ENCODE measurements at places on chromosomes 16 and 17.

GRCh38 chr17:4908711-4909496 is 6.0 kb upstream of the CHRNE start:
- no peak for DNase-seq

DNA sequence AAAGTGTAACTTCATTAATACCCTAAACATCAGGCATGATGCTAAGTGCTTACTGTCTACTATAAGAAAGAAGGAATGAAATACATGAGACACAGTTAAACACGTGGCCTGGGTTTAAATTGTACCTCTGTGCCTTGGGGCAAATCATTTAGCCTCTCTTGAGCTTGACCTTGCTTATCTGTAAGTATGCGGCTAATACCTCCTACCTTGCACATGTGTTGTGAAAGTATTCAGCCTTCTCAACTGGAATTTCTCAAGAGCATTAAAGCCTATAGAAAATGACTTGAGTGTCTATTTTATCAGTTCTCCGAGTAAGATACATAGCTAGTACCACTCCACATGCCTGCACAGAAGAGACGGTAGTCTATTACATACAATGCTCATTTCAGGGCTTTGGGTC is 10.8 kb downstream of the HEATR6 start:
- DNase-seq, result no peak

GRCh38 chr17:9902120-9902519 is 3.0 kb downstream of the RCVRN start:
- no peak for DNase-seq

GRCh38 chr17:82101301-82101715 is 3.3 kb upstream of the FASN start:
- DNase-seq, result no peak

- DNase-seq, result no peak
Measured at GRCh38 chr17:16150251-16150856, 65.0 kb downstream of the NCOR1 start.

- no peak for DNase-seq
Measured at GRCh38 chr16:77579351-77579891, 142.9 kb upstream of the NUDT7 start.

DNA sequence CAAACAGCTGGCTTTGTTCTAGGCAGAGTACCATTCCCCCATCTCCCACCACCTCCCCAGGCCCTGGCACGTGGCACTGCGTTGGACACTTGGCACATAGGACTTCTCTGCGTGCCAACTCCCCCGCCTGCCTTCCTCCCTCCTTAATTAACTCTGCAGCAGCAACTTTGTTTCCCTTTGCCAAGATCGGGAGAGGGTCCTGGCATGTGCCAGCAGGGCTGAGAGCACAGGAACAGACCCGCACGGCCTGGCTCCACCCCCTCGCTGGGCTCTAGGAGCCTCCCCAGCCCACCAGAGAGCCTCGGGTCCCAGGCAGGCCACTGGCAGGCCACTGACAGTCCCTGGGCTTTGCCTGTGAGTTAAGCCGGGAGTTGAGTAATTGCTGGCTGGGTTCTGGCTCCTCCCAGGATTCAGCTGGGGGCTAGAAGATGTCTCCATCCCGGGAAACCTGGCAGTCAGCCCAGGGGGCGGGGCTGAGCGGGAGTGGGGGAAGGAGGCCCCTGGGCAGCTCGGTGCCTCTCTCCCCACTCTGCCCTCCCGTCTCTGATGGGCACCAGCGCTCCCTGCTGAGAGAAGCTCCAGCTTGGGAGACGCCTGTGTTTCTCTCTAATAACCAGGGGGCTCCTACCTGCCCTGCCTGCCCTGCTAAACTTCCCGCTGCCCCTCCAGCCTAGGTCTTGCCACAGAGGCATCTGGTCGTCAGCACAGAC is 224.0 kb upstream of the TNRC6C start:
- DNase-seq, result no peak

GRCh38 chr16:2174396-2175131 is 19.0 kb downstream of the TRAF7 start:
- DNase-seq, result no peak

DNA sequence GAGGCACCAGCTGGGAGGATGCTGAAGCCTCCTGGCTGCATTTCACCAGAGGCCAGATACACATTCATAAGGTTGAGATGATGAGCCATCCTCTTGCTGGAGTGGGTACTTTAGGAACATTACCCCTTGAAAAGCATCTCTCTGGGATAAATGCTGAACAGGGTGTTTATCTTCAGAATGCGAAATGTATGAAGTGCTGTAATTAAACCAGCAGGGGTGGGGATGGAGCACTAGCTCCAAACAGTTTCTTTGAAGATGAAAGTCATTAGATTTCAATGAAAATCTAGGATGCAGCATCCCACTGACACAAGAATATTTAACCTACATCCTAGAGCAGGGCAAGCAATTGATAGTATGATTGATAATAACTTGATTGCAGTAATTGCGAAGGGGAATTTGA is 158.1 kb downstream of the CYLD start:
- DNase-seq, result no peak

DNA sequence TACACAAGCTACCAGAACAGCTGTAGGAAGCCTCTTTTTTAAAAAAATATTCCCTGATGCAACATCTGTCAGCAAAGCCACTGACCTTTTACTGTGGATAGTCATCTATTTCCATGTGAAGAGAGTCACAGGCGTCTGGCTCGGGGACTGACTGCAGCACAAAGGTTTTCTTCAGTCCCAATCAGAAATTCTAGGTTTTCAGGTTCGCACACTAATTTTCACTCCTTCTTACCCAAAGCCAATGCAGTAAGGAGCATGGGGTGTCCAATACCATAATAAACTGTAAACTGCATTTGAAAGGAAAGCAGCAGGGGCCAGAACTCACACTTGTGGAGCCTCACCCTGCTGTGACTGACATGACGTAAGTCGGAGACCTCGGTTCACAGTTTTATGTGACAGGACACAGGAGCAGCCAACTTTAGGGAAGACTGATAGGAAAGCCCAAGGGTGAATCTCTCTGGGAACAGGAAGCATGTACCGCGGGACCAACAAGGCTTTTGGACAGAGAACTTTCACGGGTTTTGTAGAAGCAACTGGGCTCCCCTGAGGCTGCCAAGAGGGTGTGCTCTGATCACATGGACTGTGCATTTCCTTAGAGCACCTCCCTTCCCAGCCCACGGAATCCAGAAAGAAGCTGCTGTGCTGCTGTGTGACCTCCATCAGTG is 9.1 kb upstream of the TMEM100 start:
- no peak for DNase-seq

DNA sequence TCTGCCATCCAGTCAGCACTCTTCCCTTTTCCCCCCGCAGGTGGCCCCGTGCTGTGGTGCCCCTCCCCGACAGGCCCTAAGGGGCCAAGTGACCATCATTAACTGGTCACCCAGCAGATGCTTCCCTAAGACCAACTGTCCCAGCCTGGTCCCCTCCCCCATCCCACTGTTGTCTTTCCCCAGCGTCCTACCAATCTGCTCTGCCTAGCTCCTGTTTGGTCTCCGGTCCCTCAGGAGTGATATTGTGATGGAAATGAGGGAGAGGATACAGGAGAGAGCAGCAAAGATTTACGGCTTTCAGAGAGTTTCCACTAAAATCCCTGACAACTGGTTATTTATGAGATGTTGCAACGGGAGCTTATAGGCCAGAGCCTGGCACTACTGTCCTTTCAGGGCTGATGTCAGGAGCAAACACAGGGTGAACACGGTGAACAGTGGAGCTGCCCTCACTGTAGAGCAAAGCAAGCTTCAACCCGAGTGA is 1.4 kb upstream of the TTLL6 start:
- DNase-seq, result no peak

DNA sequence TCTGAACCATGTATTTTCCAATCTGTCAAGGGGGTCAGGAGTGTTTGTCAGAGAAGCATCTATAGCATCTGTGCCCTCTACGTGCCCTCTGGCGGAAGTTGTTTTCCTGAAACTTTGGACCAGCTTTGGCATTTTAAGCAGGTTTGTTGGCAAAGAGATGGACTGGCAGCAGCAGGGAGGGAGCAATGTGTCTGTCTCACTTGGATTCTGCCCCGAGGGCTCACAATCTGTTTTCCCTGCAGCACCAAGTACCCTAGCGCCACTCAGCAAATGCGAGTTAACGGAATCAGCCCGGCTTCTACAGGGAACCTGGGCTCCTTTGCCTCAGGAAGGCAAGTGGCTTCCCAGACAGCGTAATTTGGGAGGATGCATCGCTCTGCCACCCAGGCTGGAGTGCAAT is 17.4 kb downstream of the DUSP14 start:
- no peak for DNase-seq

GRCh38 chr16:55386534-55387296 is 62.7 kb downstream of the IRX6 start:
- DNase-seq, result no peak

- DNase-seq, result no peak
Measured at GRCh38 chr17:39650121-39650579, 13.2 kb downstream of the STARD3 start.

DNA sequence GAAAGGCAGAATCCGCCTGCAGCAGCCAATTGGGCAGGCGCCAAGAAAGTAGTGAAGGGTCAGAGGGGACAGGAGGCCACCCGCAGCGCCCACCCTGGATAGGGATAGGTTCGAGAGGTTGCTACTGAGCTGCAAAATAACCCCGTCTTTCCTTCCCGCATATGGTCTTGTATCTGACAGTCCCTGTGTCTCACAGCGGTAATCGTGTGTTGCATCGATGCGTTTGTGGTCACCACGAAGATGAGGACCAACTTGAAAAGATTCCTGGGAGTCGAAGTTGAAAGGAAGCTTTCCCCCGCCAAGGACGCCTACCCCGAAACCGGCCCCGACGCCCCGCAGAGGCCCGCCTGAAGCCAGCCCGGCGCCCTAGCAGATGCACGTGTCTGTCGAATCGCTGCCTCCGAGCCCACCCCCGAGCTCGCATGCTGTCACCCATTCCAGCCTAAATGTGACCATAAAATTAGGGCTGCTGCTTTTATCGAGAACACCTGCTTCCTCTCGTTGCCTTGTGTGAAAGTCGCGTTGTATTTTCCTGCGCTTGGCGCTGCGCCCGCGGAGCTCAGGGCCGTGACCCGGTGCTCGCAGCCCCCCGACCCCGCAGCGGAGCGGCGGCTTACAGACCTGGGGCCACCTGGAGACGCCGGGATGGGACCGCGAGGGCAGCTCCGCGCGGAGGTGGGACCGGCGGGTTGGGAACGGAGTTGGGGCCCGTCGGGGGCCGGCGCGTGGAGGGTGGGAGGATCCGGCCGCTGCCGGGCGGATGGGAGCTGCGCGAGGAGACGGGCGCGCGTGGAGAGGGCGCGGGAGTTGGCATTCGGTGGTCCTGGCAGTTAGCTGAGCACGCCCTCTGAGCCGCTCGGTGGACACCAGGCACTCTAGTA is at the start of gene CMTM2:
Gene CMTM2 (plus strand): TSS at position 813 of the 881 bp plus-strand sequence. CDS start 145 bp downstream, outside the sequence.
- DNase-seq, result peak; percentile 95

GRCh38 chr16:86167061-86167460 is 268.1 kb downstream of the IRF8 start:
- no peak for DNase-seq

GRCh38 chr16:74747-75334 is 2.4 kb upstream of the RHBDF1 start:
- DNase-seq, result no peak

GRCh38 chr17:57784226-57784895 is 39.3 kb upstream of the CCDC182 start:
- no peak for DNase-seq

GRCh38 chr16:11245222-11245737 is 10.7 kb downstream of the SOCS1 start:
- DNase-seq, result no peak

DNA sequence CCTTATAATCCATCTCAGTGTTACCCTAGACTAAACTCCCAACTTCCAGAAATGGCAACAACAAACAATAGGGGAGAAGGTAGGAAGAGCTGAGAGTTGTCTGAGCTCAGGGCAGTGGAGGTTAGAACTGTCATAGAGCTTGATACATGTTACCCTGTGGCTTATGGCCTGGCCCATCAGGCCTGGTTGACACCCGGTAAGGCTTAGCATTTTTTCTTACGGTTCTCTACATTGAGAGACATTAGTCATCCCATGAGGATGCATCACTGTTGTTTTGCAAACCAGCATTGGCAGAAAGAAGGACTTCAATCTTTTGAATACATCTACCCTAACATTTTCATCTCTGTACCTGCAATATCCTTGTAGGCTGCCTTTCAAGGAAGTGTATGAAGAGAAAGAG is 226.6 kb downstream of the PHKB start:
- no peak for DNase-seq

DNA sequence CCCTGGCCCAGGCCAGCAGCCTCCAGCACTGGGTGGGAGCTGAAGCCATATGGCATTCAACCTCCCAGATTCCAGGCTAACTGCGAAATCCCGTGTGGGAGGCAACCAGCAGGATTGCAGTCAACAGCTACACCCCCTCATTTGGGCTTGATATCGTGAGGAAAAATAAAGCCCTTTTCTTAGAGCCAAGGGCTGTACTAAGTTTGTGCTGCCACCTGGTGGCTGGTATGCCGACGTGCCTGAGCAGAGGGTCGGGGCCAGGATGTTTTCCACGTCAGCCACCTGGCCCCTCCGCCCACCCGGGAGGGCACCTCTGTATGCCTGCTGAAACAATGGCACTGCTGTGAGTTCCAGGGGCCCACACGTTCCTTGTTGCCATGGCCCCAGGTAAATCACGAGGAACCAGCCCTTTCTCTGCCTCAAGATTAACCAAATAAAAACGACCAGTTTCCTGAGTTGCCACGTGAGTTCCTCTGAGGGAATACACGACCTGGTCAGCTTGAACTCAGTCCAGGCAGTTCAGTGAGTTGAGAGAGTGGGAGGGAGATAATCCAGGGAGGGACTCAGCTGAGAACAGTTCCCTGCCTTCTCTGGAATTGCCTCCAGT is 9.0 kb downstream of the TMEM98 start:
- DNase-seq, result peak; percentile 84

DNA sequence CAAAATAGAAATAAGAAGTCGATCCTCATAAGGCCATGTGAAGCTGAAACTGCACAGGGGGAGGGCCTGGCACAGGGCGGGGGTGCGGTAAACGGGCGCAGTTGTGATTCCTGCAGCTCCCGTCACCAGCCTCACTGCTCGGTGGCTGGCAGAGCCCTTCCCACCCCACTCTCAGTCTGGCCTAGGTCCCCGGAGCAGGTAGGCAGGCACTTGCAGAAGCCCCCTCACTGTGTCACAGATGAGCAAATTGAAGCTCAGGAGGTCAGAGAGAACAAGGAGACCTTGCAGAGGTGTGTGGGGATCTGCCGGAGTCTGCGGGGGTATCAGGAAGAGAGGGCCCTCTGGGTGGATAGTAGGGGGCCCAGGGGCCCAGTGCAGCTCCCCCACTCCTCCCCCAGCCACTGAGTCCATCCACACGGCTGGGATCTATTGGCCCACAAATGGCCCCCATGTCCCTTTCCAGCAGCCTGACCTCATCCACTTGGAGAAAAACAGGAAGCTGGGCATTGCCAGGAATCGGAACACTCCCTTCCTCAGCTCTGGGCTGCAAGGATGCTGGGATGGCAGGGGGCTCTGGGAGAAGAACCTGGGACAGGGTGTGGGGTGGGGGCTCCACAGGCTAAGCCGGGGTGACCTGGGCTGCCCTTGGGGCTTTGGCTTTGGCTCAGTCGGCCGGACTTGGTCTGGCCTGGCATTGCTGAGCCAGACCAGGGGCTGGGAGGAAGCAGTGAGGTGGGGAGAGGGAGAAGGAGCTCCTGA is 21.4 kb upstream of the MAP3K14 start:
- no peak for DNase-seq

DNA sequence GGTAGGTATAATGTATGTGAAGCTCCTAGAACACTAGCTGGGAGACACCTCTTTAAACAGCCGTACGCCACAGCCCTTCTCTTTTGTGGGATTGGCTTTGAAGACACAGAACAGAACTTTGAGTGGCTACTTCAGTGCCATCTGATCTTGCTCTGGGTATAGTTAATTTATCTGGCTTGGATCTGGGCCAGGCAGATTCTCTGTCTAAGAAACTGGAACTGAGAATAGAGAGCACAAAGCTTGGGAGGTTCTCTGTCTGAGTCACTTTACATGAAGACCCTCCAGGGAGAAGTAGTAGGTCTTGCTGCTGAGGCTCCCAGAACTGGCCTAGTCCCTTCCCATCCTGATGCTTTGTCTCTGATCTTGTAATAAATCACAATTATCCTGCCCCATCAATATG is 721.0 kb upstream of the KIF2B start:
- DNase-seq, result no peak
